ENCODE measurements at places on chromosomes 1 and 21.

DNA sequence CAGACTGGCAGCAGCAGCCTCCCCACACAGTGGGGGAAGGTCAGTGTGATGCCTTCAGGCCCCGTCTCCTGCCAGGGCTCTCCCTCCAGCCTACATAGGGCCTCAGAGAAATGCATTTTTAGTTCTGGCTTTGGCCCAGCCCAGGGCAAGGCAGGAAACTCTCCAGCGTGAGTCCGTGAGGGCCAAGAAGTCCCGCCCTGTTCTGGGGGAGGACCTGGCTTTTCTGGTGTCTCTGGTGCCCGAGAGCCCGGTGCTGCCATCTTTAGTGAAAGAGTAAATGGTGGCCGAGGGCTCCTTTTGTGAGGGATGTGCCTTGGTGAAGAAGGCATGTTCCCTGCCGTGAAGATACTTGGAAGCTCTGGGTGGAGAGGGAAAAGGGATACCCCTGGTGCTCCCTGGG, 14.8 kb upstream of the DIP2A start:
- DNase-seq: no peak

- DNase-seq: no peak
These were observed 108.9 kb upstream of the NEK7 start for GRCh38 chr1:198047913-198048312.

DNA sequence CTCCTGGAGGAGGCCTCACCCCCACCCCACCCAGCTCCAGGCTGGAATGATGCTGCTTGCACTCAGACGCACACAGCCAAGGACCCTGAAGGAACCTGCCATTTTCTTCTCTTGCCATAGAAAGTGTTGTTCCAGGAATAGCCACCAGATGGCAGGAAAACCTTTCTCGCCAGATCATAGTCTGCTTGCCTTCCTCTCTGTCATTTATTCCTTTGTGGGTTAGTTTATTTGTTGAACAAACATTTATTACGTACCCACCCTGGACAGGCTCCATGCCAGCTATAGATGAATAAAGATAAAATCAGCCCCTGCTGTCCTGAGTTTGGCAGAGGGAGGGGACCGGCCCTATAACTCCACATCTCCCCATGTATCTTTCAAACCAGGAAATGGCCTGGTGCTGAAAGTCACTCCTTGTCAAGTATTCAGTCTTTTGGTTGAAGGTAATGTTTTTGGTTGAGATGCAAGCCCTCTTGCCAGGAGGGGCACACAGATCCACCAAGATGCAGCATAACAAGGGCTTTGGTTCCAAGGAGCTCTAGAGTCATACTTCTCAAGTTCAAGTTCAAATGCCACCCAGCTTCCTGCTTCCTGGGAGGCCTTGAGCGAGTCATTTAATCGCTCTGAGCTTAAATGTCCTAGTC, 7.0 kb upstream of the KCNC4 start:
- DNase-seq: peak; percentile 76

DNA sequence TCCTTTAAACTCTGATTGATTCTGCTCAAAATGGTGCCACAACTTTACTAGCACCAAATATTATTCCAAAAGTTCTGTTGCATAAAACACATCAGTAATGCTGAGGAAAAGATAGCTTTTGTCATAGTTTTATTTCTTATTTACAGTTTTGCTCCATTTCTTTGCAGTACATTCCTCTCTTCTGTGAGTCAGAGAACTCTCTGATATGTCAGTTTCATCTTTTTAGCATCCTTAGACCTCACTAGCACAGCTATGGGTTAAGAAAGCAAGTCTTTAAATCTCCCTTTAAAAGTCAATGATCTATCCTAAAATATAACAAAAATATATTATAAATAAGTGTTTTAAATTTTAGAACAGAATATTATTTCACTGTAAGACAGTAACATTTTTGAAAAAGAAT, 356.6 kb upstream of the SNX7 start:
- DNase-seq: no peak

GRCh38 chr1:19381261-19381660, 69.1 kb downstream of the SLC66A1 start:
- DNase-seq: no peak

- DNase-seq: peak; percentile 4
These were observed 52.1 kb upstream of the LAPTM5 start for GRCh38 chr1:30809514-30810263.

DNA sequence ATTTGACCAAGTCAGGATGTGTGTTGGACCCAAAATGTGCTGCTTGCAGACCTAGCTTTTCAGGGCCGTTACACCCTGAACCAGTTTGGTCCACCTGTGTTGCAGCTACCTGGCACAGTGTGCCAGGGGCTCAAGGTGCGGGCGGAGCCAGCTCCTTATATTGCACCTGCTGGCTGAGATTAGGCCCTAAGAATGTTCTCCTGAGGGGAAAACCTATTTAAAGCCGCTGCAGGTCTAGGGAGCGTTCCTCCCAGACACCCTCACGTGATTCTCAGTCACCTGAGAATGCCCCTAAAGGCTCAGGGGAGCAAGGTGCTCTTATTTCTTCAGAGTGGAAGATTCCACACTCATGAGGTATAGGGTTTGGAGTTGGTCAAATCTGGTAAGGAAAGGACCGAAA, 12.0 kb downstream of the GSTM3 start:
- no peak for DNase-seq

DNA sequence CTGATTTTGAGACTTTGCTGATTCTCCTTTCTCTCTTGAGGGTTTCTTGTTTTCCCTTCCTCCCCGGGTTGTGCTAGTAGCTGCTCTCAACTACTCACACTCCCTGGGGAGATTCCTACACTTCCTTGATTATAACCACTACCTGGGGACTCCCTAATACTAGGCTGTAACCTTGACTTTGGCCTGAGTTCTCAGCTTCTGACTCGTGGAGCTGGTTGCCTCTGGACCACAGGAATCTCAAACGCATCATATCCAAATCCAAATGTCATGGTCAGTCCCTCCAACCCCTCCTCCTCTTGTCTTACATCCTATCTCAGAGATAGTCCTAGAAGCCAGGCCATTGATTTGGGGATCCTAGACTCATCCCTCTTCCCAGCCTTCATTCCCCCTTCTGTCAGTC, 12.0 kb downstream of the MOV10 start:
- no peak for DNase-seq

GRCh38 chr1:179146911-179147310, 65.0 kb downstream of the TOR3A start:
- DNase-seq: no peak

DNA sequence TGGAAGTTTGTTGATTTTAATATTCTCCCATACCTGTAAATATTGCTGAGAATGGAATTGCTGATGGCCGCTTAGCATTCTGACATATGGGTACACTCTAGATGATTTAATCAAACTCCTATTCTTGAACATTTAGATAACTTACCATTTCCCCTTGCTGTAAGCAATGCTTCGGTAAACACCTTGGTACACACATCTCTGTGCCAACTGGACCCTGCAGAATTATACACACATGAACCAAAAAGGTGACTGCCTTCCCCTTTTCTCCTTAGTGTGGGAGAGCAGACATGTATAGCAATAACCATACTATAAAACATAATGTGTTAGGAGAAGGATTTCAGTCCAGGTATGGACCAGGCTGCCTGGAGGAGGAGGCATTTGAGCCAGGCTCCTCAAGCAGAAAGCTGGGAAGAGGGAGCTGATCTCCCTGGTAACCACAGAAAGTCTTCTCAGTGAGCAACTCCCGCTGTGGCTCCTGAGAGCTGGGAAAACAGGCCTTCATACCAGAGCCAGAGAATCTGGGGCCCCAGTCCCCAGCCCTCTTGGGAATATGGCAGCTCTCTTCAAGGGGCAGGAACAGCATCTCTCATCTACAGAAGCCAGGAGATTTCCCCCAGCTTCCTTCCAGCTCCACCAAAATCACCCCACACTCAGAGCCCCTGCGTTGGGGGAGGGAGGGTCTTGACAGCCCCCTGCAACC, 33.9 kb upstream of the CSF1 start:
- DNase-seq: no peak

GRCh38 chr1:18874036-18874435, 14.6 kb upstream of the TAS1R2 start:
- no peak for DNase-seq

GRCh38 chr1:198497326-198498102, 43.0 kb downstream of the ATP6V1G3 start:
- DNase-seq: no peak

DNA sequence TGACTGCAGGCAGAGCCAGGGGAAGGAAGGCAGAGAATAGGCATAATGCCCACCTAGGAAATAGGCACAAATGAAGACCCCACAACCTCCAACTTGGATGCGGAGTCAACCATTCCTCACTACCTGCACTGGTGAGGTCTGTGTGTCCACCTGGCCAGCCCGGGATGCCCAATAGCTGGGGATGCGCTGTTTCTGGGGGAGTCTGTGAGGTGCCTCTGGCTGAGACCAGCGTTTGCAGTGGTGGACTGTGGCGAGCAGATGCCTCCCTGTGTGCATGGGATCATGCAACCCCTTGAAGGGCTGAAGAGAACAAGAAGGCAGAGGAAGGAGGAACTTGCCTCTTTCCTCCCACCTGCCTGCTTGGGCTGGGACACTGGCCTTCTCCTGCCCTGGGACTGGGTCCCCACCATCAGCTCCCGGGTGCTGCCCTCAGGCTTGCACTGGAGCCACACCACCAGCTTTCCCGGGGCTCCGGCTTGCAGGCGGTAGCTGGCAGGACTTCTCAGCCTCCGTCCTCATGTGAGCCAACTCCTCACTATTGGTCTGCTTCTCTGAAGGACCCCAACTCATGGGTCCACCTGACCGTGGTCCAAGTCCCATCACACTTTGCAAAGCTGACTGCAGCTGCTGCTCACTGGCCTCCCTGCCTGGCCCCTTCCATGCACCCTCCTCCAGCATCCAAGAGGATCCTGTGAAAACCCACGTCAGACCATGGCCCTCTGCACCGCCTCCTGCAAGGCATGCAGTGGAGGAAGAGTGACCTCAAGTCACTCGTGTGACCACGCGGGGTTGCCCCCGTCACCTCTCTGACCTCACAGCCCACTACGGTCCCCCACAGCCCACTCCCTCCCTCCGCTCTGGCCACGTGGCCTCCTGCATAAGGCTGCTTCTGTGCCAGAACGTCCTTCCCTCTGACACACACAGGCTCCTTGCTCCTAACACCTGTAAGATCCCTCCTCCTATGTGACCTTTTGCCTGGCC, 2.7 kb upstream of the PDE9A start:
- DNase-seq: no peak

- DNase-seq: no peak
These were observed 336.0 kb upstream of the NR5A2 start for GRCh38 chr1:199691540-199691939.

DNA sequence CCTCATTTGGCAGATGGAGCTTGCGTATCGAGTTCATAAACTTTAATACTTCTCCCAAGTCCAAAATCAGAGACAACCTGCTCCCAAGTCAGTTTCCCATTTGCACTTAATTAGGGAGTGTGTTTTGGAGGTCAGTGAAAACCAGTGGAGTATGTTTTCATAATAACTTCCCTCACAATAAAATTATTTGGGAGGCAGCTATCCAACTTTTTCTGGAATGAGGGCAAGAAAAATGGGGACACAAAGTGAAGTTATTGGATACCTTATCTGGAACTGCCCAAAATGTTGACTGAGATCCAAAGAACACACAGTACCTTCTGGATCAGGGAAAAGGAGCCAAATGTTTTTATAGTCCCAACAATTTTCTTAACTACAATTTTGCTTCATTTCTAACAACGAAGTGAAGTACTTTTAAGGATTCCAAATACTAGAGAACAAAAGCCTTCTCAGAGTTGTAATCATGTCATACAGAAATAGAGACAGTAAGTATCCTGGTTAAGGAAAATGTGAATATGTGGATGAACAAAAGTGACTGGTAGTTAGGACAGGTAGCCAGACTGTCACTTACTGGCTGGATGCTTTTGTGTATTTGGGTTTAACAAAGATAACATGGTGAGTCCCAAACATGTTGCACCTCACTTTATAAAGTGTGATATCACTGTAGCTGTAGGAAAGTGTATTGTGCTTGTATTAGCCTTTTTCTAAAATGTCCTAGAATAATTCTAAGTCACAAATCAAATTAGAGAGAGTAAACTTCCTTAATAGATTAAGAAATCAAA, 325.0 kb downstream of the HLX start:
- no peak for DNase-seq

- DNase-seq: peak; percentile 73
These were observed 156.2 kb downstream of the DENND1B start for GRCh38 chr1:197619008-197619640.

DNA sequence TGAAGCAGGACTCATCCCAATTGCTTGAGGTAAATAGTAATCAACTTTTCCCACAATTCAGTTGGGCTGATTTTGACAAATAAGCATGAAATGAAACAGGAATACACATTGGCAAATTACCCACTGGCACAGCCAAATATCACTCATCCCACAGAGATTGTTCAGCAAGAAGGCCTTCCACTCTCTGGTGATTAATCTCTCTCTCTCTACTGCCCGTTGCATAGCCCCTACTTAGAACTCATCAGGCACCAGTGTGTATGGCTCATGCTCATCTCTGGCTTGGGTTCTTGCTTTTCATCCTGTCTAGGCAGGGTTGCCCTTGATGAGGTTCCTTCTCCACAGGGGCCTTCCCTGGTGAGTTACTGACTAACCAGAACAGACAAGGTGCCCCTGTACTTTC, 1.1 kb downstream of the BSDC1 start:
- no peak for DNase-seq

GRCh38 chr1:149844650-149845255, 54.6 kb upstream of the BOLA1 start:
- no peak for DNase-seq

All from NCI-H1105 treated with DMSO at 0.1 percent for 48 hours (cell line).